NT2/D1 (cell line): ENCODE measurements at places on chromosomes 12 and 14.

DNA sequence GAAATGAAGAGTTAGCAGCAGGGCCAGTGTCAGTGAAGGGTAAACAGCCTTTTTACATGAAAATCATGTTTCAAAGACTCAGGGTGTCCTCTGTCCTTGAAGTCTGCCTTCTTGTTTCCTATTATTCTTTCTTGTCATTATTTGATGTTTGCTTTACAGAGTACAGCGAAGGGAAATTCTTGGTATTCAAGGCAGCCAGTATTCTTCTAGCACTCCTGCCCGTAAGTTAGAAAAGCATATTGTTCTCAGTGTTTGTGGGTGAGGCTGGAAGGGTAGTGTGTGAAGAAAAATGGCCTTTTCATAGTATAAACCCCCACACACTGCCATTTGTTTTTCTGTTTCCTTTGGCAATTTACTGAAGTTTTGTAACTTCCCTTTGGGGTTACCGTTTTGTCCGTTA is 217.3 kb upstream of the NAV3 start:
- DNase-seq = no peak

GRCh38 chr14:86088156-86088555 is 558.2 kb downstream of the FLRT2 start:
- no peak for DNase-seq

DNA sequence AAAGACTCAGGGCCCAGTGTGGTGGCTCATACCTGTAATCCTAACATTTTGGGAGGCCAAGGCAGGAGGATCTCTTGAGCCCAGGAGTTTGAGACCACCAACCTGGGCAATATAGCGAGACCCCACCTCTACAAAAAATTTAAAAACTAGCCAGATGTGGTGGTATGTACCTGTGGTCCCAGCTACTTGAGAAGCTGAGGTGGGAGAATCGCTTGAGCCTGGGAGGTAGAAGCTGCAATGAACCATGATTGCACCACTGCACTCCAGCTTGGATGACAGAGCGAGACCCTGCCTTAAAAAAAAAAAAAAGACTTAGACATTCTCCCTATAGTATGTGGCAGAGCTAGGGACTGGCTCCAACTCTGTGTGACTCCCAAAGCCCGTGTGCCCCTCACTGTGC is 2.9 kb downstream of the UBE3B start:
- no peak for DNase-seq

DNA sequence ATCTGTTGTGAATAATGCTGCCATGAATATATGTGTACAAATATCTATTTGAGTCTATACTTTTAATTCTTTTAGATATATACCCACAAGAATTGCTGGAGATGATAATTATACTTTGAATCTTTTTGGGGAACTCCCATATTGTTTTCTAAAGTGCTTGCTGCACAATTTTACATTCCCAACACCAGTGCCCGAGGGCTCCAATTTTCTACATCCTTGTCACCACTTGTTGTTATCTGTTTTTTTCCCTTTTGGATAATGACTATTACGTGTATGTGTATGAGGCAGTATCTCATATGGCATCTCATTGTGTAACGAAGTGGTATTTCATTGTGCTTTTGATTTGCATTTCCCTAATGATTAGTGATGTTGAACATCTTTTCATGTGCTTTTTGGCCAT is 127.1 kb downstream of the SUDS3 start:
- no peak for DNase-seq

GRCh38 chr14:22184157-22184829 is 404.7 kb downstream of the DAD1 start:
- DNase-seq = no peak
